ENCODE measurements at places on chromosomes 5 and 9.

DNA sequence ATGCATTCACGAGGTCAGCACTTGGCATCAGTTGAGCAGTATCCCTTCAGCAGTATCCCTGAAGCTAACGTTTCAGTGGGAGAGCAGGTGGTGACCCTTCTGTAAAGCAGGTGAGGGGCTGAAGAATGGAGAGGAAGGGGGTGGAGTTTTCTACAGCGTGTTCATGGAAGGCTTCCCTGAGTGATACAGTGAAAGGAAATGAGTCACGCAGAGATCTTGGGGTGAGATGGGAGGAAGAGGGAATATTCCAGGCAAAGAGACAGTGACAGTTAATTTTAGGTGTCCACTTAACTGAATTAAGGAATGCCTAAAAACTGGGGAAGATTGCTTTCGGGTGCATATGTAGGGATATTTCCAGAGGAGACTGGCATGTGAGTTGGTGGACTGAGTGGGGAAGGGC lies 25.7 kb downstream of the TAS2R1 start:
- no peak for DNase-seq

DNA sequence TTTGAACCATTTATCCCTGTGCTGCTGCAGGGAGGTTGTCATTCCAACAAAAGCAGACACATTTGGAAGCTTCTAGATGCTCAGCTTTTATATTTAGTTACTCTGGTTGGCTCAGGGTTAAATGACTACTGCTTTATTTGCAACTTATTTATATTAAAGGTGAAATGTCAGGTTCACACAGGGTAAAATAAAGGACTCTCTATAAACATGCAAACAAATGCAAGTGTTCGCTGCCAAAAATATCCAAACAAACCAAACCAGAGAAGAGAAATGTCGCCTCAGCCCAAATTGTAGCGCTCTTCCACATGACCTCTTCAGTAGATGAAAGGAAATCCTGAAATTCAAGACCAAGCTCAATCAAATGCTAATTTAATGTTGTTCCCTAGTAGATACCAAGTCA lies 57.0 kb upstream of the LIFR start:
- no peak for DNase-seq

- DNase-seq, result no peak
Measured at GRCh38 chr5:43207601-43208000, 15.6 kb downstream of the NIM1K start.

- DNase-seq, result no peak
Measured at GRCh38 chr5:149940077-149940574, 4.5 kb downstream of the PDE6A start.

GRCh38 chr5:96928931-96929708 lies 6.8 kb upstream of the LNPEP start:
- no peak for DNase-seq

GRCh38 chr9:16787724-16788123 lies 82.7 kb downstream of the BNC2 start:
- DNase-seq, result no peak

- DNase-seq, result no peak
Measured at GRCh38 chr9:17402309-17402708, 176.6 kb upstream of the SH3GL2 start.

DNA sequence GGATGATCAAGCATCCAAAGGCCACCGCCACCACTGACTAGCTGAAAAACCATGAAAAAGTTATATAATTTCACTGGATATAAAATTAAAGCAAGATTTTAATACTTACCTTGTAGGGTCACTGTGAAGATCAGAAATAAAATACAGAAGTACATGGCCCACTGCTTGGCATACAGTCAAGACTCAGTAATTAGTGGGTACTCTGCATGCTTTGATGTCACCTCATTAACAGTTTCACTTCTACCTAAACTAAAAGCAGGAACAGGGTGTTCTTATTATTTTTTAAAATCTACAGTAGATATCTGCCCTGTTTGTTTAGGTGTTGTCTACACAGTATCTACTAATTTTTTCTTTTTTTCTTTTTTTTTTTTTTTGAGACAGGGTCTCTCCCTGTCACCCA lies 66.4 kb downstream of the NFIB start:
- no peak for DNase-seq

DNA sequence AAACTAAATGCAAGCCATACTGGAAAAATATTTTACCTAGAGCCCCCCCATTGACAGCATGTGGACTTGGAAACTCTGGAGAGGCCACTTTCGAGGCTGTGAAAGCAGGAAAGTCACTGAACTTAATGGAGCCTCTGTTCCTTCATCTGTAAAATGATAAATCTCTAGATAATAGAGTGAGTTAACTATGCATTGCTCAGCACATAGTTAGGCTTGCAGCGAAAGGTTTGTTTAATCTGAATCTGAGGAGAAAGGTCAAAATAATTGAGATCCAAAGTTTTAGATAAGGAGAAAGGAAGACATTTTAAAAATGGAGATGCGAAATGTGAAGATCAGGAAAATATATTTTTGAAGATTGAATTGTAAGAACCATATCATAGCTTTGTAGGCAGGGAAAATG lies 4.6 kb downstream of the PCSK5 start:
- no peak for DNase-seq

DNA sequence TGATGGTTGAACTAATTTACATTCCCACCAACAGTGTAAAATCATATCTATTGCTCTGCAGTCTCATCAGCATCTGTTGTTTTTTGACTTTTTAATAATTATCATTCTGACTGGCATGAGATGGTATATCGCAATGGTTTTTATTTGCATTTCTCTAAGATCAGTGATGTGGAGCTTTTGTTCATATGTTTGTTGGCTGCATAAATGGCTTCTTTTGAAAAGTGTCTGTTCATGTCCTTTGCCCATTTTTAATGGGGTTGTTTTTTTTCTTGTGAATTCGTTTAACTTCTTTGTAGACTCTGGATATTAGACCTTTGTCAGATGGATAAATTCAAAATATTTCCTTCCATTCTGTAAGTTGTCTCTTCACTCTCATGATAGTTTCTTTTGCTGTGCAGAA lies 115.2 kb upstream of the CDH12 start:
- no peak for DNase-seq

GRCh38 chr5:52956915-52957747 lies 32.0 kb upstream of the ITGA2 start:
- no peak for DNase-seq

DNA sequence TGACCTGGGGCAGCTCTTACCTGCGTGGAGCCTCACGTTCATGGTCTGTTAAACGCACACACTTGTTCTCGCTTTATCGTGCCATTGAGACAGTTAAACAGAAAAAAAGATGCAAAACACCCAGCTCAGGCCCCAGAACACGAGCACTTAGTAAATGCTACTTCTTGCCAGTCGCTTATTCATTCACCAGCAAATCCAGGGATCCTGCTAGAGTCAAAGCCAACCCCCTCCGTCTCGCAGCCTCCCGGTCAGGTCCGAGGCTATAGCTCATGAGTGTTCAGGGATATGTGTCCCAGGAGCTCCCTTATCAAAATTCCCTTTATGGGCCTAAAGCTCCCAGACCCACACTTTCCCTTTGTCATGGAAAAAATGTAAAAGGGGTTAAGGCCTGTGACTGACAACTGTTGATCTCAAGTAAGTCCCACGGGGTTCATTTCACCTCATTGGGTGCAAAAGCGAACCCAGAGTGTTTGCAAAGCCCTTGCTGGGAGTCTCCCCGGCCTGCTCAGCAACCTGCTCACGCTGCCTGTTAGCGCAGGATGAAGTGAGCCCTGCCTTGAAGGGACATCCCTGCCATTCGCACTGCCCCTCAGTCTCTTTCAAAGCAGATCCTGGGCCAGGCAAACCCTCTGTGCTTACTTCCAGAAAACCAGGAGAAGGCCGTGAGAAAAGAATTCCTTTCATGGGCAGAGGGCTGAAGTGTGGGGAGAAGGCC lies 40.7 kb downstream of the HRH2 start:
- no peak for DNase-seq

- DNase-seq, result no peak
Measured at GRCh38 chr5:170693701-170694100, 89.8 kb upstream of the GABRP start.

DNA sequence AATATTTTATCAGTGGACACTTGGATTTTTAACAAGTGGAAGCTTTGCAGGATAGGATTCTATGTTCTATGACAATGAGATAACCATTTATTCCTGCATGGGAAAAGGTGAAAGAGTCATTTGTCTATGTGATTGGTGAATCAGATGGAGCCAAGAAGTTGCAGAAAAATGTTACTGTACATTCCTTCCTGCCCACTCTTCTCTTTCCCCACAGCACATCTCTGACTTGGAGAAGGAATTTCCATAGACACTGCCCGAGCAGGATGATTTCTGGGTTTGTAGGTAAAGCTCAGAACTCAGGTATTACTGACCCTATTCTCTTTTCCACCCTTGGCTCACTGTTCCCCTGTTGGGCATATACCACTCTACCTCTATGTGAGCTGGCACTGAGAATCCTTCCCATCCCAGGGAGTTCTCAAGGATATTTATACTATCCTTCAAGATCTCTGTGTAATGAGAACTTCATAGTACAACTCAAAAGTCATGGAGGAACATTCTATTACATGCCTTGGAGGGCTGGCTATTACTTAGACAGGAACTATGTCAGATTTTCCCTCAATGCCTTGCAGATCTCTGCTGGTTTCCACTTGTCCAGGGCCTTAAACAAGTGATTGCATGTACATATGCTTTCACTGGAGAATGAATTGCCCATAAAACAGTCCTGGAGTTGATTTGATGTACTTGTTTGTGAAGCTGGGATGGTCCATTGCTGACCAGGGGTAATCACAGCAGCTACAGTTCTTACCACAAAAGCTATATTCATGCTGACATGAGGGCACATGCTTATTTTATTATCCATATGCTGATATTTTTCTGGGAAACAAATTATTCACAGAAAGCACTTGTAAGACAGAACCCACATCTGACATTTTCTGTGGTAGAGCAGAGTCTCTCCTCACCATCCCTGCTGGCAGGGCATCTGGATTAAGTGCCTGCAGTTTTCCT lies 24.1 kb downstream of the SLC1A3 start:
- DNase-seq, result no peak

DNA sequence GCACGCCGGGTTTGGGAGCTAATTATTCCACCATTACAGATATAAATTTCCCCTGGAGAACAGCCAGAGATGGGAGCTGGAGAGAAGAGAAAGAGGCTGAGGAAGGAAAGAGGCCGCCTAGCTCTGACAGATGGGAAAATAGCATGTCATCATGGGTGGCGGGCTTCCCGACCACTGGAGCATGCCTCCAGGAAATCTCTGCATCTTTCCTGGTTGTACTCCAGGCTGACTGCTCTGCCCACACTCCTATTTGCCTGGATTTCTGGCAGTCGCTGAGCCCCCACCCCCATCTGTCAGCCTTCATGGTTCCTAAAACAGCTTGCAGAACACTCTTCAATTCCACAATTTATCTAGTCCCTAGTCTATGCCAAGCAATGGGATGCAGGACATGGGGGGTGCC lies 14.3 kb upstream of the GABRP start:
- no peak for DNase-seq

GRCh38 chr9:32899181-32899580 lies 102.2 kb downstream of the APTX start:
- no peak for DNase-seq

DNA sequence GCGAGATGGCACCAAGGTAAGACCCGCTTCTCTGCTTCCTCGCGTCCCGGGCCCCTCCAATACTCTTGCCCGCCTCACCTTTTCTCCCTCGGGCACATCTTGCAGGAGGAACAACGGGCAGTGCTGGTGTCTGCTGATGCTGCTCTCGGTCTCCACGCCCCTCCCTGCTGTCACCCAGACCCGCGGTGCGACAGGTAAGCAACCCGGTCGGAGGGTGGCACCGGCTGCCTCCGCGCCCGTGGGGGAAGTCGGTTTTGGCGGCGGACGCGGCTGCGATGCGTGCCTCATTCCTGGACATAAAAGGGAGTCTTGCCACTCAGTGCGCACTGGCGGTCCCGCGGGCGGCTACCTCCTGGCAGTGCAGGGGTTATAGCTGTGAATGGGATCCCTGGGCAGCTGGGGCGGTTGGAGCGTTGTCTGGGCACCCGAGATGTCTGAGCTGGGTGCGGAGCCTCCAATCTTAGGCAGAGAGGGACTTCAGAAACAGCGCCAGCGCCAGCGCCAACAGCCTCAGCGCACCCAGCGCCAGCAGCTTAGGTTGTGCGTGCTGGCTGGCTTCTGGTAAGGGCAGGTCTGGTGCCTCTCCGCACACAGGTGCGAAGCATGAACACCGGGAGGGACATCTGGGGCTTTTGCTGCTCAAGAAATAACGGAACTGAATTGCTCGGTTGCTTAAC lies 488 bp downstream of the COL15A1 start:
- DNase-seq, result no peak

- DNase-seq, result no peak
Measured at GRCh38 chr5:150227036-150227435, 37.2 kb downstream of the SLC6A7 start.

DNA sequence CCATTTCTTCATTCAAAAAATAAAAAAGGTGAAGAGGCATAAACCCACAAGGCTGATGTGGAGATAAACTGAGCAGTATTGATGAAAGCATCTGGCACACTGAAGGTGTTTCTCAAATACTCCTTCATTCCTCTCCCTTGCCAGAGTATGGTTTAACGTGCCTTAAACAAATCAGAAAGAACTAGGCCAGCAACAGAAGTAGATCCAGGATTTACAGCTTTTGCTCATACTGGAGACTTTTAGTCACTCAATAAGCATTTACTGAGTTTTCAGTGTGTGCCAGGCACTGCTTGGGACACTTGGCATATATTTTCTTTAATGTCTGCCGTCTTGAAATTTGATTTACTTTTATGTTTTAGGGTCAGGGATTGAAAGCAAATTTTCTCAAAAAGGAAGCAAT lies 53.0 kb downstream of the BNC2 start:
- no peak for DNase-seq

GRCh38 chr9:131657940-131658339 lies 81.9 kb downstream of the RAPGEF1 start:
- no peak for DNase-seq

- DNase-seq, result no peak
Measured at GRCh38 chr5:133506181-133506580, 106.2 kb downstream of the FSTL4 start.

- DNase-seq, result no peak
Measured at GRCh38 chr5:124790895-124791732, 44.7 kb upstream of the ZNF608 start.

DNA sequence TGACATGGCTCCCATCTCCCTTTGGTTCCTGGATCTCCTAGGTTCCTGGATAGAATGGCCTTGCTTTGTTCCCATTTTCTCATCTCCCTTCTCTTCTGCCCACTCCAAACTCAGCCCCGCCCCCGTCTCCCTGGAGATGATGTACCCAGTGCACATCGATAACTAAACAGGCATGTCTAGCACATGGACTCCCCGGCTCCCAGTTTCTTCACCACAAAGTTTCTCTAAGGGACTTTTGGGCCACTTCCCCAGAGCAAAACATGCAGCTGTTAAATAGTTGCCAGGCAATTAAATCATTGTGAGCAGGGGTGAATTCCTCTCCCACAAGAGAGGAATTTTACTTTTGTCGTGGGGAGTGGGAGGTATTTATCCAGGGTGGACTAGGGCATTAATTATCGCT lies 259.0 kb downstream of the GADD45G start:
- DNase-seq, result peak; percentile 29

GRCh38 chr5:96300976-96301375 lies 132.1 kb downstream of the PCSK1 start:
- DNase-seq, result no peak

- DNase-seq, result no peak
Measured at GRCh38 chr5:109611505-109611904, 78.2 kb upstream of the MAN2A1 start.
